ENCODE measurements at places on chromosomes 16 and 17.
A peak's percentile ranks its signal among the peaks of the same experiment; 100 is the strongest.

DNA sequence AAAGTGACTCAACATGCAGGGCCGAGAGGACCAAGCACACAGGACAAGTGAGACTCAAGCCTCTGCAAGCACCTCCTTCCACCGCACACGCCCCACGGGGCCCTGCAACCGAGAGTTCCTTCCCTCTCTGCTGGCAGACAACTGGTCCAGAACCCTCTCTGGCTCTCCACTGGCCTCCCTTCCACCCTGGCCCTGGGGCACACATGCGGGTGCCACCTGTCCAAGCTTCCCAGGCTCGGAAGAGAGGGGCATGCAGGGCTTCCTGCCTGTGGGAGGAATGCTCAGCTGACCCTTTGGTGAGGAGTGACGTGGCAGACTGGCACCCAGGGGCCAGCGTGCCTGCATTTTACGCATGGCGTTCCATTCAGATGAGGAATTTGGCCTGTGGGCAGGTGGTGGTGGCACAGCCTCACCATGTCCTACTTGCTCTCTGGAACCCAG is 59.8 kb downstream of the PIPOX start:
- no peak for DNase-seq

GRCh38 chr16:3479654-3480216 is 15.6 kb downstream of the C16orf90 start:
- DNase-seq: no peak

GRCh38 chr17:58086953-58087352 is 3.7 kb downstream of the DYNLL2 start:
- no peak for DNase-seq

GRCh38 chr17:66949501-66949900 is 15.0 kb upstream of the CACNG4 start:
- no peak for DNase-seq

DNA sequence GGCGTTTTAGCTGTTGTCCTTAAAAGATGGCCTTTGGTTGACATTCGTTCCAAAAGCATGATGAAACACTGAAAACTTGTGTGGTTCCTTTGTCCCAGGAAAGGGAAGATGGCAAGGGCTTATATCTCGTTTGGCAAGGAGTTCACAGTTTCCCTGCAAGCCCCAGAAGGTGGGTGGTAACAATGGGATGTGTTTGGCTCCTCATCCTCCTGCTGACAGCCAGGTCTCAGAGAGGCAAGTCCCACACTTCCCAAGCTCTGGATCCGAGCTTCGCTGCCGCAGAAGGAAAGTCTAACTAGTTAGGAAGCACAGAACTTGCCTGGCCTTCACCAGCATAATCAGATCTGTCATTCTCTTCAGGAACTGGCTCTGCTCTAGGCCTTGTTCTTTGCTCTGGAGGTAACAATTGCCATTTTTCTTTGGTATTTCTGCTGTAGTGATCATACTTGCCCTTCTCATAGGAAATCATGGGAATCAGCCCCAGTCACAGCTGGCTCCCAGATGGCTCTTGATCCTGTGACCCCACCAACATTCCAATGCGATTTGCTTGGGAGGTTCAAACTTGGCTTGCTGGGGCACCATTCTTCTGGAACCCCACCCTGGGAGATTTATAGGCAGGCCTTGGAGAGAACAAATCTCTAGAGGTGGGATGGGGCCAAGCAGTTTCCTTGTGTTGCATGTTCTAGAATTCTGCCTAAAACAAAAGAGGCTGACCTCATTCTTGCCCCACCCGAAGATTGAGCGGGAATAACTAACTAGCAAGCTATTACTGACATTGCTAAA is 17.9 kb downstream of the KPNA2 start:
- peak; percentile 65 for DNase-seq

GRCh38 chr16:81797443-81797842 is 18.4 kb downstream of the PLCG2 start:
- DNase-seq: no peak

GRCh38 chr17:58271216-58271931 is 9.4 kb downstream of the MPO start:
- no peak for DNase-seq

DNA sequence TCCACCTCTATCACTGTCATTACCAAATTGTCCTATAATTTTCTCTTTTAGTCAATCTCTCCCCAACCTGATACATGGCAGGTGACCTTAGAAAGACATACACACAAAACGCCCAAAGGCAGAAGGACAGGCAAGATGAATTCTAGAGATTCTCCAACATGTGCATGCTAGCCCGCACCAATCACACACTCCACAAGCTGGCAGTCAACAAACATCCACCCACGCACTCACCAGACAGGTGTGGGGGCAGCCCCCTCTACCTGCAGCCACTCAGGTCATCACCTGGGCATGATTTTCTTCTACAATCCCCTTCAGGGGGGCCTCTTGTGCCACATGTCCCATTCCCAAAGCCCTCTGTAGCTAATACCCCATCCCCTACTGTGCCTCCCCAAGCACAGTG is 9.5 kb downstream of the MPP2 start:
- no peak for DNase-seq

DNA sequence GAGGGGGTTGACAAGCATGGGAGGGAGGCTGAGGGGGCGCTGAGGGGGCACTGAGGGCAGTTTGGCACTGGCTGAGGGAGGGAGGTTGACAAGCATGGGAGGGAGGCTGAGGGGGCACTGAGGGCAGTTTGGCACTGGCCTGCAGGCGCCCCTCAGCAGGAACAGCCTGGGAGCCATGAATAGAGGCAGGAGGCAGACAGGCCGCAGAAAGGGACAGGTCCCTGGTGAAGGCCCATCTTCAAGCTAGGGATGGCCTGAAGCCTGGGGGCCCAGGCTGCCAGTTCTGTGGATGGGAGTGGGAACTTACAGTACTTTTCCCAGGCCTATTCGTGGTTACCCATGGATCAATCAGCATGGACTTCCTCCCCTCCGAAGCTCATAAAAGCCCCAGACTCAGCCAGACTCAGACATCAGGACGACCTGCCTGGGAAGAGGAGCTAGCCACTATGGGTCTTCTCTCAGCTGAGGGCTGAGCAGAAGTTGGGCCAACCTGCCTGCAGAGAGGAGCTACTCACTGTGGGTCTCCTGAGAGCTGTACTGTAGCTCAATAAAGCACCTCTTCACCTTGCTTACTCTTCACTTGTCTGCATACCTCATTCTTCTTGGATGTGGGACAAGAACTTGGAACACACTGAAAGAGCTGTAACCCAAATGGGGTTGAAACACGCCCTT is 72.8 kb upstream of the BRD7 start:
- DNase-seq: no peak

- DNase-seq: peak; percentile 91
Observed at GRCh38 chr17:78112518-78113471, 15.8 kb downstream of the TMC6 start.

GRCh38 chr17:7042501-7043181 is 1.3 kb downstream of the SLC16A11 start:
- peak; percentile 54 for DNase-seq

GRCh38 chr17:12431188-12431587 is 234.5 kb upstream of the MYOCD start:
- no peak for DNase-seq

DNA sequence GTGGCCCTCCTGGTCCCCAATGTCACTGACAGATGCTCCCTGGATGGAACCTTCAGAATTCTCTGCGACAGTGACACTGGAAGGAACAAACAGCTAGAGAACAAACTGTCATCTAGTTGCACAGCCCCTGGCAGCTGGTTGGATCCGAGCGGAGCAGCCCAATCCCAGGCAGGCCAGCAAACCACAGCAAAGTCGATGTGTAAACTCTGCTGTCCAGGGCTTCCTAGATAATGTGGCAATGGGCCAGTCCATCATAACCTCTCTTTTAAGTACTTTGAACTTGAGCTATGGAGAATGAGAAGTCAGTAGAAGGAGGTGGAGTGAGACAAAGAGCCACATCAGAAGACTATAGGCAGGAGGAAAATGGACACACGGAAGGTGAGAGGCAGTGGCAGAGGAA is 323.0 kb downstream of the CBLN1 start:
- no peak for DNase-seq

GRCh38 chr16:10576390-10577304 is 3.8 kb downstream of the EMP2 start:
- DNase-seq: peak; percentile 47

DNA sequence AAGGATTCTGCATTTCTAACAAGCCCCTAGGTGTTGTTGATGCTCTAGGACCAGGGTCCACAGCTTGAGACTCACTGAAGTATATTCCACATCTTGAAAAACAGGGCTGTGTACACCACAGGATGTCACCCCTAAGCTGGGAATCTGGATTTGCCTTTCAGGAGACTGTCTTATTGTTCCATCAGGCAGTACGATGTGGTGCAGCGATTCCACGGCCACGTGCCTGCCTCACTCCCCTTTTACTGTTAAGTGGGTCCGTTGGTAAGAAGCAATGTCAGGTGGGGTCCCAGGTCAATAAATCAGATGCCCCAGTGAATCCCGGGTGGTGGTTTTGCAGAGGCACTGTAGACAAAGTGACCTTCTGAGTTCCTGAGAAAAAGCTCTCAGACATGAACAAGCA is 470.7 kb downstream of the HS3ST3B1 start:
- no peak for DNase-seq

DNA sequence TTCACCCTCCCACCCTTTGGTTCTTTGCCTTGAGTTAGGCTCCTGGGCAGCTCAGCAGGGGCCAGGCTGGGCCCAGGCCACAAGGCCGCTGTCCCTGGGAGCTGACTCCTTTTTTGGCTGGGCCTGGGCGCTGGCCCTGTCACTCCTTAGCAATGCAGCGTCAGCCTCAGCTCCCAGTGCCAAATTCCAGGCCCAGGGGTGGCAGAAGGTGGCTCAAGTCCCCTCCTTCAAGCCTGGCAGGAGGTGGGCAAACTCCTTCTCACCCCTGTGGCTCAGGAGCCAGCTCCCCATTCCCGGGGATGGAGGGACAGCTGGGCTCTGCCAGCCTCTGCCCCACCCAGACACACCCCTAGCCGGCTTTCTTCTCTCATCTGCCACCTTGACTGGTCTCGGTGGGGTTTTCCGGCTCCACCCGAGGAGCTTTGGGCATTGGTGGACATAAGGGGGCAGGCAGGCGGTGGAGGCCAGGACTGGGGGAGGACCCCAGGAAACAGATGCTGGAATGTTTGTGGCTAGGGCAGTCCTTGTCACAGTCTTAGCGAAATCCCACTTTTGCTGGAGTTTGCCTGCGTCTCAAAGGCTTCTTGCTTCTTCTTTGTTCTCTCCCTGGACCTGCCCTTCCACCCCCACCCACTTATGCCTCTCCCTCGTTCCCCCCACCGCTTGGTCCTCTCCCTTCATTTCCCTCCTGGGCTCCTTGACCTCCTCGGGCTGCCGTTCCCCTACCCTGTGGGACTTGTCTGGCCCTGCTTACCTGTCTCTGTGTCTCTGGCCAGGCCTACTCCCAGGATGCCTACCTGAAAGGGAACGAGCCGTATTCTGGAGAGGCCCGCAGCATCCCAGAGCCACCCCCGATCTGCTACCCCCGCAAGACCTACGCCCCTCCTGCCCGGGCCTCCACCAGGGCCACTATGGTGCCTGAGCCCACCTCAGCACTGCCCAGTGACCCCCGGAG is 37.4 kb downstream of the ARHGAP23 start:
- peak; percentile 83 for DNase-seq

DNA sequence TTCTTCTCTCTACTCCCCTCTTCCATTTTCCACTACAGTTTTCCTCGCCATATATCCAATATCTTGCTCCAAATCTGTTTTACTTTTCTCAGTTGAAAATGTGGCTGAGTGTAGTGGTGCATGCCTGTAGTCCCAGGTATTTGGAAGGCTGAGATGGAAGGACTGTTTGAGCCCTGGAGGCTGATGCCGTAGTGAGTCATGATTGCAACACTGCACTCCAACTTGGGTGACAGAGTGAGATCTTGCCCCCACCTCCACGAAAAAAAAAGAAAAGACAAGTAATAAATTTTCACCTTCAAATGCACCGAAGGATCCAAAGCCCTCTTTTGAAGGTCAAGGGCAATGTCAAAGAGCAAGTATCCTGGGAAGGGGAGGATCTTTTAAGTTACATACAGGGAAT is 592.3 kb downstream of the TMEM114 start:
- DNase-seq: no peak

- no peak for DNase-seq
Observed at GRCh38 chr17:43171586-43172487, 823 bp downstream of the NBR1 start.

DNA sequence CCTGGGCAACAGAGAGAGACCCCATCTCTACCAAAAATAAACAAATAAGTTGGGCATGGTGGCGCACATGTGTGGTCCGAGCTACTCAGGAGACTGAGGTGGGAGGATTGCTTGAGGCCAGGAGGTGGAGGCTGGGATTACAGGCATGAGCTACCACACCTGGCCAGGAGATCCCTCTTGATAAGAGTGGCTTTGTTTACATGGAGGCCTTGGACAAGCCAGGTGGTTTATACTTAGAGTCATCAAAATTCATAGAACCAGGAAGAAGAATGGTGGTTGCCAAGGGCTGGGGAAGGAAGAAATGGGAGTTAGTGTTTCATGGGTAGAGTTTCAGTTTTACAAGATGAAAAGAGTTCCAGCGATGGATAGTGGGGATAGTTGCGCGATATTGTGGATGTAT is 8.8 kb upstream of the ZFP1 start:
- DNase-seq: no peak

- no peak for DNase-seq
Observed at GRCh38 chr16:12235110-12235509, 258.6 kb downstream of the SNX29 start.
